ENCODE measurements at places on chromosomes 3 and 15.

GRCh38 chr3:193783166-193783896 is 190.3 kb downstream of the OPA1 start:
- peak; percentile 36 for DNase-seq

GRCh38 chr3:171950373-171950772 is 89.0 kb upstream of the FNDC3B start:
- peak; percentile 55 for DNase-seq

- no peak for DNase-seq
Measured at GRCh38 chr3:81789691-81790090, 28.2 kb upstream of the GBE1 start.

DNA sequence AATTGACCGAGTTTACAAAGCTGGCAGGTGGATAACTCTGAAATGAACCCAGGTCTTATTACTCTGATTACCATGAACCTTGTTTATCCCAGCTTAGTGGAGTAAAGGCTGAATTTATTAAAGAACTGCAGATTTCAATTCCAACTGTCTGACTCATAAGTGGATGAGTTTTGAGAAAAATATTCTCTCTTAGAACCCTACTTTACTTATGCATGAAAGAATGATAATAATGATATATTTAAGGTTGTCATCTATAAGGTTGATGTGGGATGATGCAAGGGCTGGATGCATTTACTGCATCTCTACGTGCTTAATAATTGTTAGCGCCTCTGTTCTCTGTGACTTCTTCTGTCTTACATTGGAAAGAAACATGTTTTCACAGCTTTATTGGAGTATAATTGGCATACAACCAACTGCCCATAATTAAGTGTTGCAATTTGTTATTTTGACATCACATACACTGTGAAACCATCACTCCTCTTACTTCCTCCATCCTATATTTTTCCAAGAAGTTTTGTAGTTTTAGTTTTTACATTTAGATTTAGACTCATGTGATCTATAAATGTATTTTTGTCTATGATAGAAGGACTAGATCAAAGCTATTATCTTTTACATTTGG is 771.2 kb upstream of the ARRDC4 start:
- DNase-seq, result peak; percentile 1

DNA sequence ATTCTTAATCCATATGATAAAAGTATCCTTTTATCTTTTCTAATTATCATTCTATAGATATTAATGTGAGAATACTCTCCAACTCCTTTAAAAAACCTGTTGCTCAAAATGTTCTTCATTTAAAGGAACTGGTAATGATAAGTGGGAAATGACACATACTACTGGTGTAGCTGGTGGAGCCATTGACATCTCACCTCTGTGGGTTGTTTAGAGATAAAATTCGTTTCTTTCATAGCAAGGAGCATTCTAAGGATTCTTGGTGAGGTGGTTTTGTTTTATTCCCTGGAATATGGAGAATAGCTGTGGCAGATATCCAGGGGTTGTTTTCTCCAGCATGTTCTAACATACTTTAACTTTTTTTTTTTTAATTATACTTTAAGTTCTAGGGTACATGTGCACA is 299.8 kb upstream of the THBS1 start:
- no peak for DNase-seq

GRCh38 chr15:67381416-67382045 is 126.9 kb downstream of the IQCH start:
- no peak for DNase-seq

DNA sequence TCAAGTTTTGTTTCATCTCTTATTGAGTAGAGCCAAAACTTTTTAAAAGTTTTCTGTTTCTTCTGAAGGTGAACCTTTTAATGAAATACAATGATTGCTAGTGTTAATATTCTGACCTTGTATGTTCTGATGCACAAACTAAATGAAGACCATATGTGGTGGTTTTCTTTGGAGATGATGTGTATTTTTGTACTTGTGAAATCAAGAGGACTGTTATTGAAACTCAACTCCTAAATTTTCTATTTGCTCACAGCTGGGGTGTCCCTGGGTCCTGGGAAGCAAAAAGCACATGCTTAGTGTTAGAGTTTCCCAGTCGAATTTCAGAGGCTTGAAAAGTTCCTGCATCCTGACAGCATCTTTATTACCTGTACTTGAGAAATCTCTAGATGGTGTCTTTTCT is 1185.8 kb upstream of the ALCAM start:
- DNase-seq, result no peak

- DNase-seq, result no peak
Measured at GRCh38 chr3:71607364-71607763, 23.8 kb upstream of the FOXP1 start.

GRCh38 chr3:112302150-112302830 is 8.3 kb upstream of the SLC9C1 start:
- no peak for DNase-seq

DNA sequence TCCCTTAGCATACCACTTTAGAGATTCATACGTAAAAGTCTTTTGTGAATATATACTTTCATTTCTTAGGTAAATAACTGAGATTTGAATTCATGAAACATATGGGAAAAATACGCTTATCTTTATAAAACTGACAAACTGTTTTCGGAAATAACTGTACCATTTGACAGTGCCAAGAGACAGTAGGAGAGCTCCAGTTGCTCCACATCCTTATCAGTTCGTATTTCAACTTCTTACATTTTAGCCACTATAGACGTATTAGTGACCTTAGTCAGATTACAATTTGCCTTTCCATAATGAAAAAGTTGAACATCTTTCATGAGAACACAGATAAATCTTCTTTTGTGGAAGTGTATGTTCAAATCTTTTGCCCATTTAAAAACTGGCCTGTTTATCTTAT is 133.5 kb downstream of the NR2E3 start:
- DNase-seq, result no peak

DNA sequence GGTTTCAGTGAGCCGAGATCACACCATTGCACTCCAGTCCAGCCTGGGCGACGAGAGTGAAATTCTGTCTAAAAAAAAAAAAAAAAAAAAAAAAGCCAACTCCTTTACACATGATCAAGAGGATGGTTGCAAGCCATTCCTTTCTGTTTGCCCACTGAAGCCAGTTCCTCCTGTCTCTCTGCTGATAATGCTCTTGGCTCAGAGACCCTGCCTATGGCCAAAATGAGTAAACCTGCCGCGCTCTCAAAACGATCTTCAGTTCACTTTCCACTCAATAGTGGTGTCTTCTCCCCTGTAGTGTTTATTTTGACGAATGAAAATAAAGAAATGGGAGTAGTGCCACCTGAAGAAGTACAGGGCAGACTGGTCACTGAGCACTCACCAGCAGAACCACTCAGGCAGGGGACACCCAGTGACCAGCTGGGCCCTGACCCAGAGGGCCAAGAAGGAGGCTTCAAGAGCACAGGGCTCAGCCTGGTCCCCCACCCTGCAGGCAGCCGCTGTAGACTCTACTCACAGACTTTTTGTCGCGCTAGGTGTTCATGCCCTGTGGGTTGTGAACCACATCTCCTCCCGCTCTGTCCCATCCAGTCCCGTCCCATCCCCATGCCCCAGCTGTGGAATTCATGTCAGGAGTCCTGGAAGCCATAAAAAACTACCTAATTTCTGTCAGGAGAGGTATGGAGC is 23.6 kb downstream of the GRAMD2A start:
- no peak for DNase-seq

DNA sequence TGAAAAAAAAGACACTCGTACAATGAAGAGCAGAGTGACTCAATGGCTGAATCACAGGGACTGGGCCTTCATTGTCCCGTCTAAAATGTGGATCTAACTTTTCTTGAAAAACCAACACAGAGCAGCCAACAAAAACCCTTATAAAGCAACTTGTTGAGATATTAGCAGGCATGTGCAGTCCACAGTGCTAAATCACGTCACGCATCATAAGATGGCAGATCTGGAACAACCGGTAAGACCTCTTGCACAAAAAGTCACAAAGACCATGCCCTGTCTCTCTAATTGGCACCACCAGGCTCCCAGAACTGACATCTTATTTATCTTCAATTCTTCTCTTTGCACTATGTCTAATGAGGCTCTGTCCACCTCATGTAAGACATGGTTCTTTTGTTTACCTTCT is 177.0 kb downstream of the MAGI1 start:
- DNase-seq, result no peak

DNA sequence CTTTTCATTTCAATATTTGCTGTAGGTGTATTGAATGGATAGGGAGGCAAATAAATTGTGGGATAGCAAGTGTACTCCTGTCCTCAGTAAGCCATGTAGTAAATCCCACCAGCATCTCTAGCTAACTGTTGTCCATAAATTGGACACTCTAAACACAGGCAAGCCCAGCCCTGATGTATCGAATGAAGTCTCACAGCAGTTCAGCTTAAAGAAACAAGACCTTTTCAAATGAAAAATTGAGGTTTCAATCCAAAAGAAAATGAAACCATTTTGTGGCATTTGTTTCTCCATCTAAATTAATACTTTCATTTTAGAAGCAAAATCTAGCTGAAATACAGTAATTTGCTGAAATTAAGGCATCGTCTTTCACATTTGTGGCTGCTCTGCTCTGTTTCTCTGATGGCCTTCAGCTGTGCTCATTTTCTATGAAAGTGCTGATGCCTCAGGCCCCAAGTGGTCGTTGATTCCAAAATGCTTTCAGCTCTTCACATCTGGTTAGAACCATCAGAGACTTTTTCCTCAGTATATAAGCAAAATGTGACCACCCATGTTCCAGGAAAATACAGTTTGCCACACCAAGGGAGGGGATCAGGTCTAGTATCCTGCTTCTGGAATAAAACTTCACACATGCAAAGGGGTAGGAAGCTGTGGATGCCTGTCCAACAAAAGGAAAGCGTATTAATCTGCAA is 245.0 kb downstream of the ZMAT3 start:
- no peak for DNase-seq

- peak; percentile 74 for DNase-seq
Measured at GRCh38 chr3:24678421-24678865, 183.8 kb upstream of the THRB start.

DNA sequence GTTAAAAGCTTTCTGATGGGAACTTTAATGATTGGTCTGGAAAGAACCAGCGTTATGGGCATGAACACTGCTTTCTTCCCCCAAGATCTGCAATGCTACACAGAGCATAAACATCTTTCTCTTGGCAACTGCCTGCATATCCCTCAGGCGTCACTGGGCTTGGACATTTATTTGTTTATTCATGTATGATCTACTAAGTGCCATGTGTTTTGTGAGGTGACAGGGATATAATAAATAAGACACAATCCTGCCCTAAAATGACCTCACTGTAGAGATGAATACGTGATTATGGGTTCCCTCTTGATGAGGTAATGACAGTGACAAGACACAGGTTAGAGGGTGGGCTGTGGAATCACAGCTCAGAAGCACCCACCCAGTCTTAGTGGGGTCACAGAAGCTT is 485.3 kb downstream of the PDCD6IP start:
- DNase-seq, result no peak

DNA sequence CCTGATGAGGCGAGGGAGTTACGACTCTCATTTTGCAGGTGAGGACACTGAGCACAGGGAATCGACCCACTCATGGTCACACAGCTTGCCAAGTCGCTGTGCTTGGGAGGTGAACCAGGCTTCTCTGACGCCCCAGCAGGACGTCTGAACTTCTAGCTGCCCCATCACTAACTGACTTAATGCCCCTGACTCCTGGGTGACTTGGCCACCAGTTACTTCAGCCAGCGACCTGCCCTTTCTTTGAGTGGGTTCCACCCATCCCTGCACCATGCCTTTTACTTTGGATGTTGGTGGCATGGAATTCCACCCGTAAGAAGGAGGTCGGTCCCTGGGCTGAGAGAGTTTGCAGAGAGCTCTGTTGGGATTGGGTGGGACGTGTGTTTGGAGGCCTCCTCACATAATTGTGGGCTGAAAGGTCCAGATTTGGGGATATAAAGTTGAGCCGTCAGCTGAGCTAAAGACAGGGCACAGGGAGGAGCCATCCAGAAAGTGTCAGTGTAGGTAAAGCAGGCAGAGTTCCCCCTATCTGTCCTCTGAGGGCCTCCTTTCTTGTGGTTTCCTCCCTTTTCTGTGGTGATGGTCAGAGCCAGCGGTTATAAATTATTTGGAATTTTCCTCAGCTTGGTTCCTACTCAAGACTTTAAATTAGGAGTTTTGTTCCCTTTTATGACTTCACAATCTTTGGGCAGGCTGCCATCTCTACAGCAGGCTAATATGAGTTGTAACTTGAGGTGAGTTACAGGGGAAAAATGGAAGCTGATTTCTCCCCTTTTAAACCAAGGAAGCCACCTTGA is 55.0 kb downstream of the FLNB start:
- peak; percentile 79 for DNase-seq

DNA sequence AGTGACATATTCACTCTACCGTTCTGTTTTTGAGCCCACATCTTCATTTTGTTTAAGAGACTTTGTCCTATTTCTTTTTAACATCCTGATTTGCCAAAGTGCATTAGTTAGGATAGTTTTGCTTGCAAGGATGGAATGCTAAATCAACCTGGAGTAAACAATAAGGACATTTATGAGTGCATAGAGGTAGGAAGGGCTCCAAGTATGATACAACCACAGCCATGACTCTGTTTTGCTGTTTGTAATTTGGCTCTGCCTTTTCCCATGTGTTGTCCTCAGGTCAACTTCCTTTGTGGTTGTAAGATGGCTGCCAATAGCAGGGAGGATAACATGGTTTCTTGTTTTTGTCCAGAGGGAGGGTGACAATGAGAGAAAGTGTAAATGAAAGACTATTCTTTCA is 66.4 kb upstream of the GOLIM4 start:
- no peak for DNase-seq

Data from fibroblast of skin of back (primary cell).